Effector memory CD8-positive, alpha-beta T cell (primary cell): ENCODE measurements at places on chromosomes 3 and 15.

- no peaks in the 10 kb centered on the region for H3K27me3 ChIP-seq
- H3K4me1 ChIP-seq = no peaks in the 10 kb centered on the region
- no peaks in the 10 kb centered on the region for H3K36me3 ChIP-seq
- no peak overlapping the region for H3K4me3 ChIP-seq
- DNase-seq = no peak
- no peak overlapping the region for H3K27ac ChIP-seq
Measured at GRCh38 chr3:135565546-135565945, 400.0 kb upstream of the PPP2R3A start.

- no peak overlapping the region for H3K4me3 ChIP-seq
- no peaks in the 10 kb centered on the region for H3K4me1 ChIP-seq
- H3K36me3 ChIP-seq = no peaks in the 10 kb centered on the region
- DNase-seq = no peak
- peaks cover 32% of the 10 kb centered on the region for H3K27me3 ChIP-seq
Measured at GRCh38 chr15:34691034-34691433, 63.8 kb downstream of the GJD2 start.

- no peaks in the 10 kb centered on the region for H3K27me3 ChIP-seq
- peak overlapping the region; percentile 7 for H3K27ac ChIP-seq
- DNase-seq = no peak
- H3K4me1 ChIP-seq = peaks cover 5% of the 10 kb centered on the region
- peaks cover 4% of the 10 kb centered on the region for H3K36me3 ChIP-seq
Measured at GRCh38 chr3:14204515-14205284, 26.1 kb downstream of the LSM3 start.

- no peak overlapping the region for H3K4me3 ChIP-seq
- H3K36me3 ChIP-seq = peaks cover 3% of the 10 kb centered on the region
- DNase-seq = no peak
Measured at GRCh38 chr3:141392897-141393734, 24.8 kb downstream of the ZBTB38 start.

DNA sequence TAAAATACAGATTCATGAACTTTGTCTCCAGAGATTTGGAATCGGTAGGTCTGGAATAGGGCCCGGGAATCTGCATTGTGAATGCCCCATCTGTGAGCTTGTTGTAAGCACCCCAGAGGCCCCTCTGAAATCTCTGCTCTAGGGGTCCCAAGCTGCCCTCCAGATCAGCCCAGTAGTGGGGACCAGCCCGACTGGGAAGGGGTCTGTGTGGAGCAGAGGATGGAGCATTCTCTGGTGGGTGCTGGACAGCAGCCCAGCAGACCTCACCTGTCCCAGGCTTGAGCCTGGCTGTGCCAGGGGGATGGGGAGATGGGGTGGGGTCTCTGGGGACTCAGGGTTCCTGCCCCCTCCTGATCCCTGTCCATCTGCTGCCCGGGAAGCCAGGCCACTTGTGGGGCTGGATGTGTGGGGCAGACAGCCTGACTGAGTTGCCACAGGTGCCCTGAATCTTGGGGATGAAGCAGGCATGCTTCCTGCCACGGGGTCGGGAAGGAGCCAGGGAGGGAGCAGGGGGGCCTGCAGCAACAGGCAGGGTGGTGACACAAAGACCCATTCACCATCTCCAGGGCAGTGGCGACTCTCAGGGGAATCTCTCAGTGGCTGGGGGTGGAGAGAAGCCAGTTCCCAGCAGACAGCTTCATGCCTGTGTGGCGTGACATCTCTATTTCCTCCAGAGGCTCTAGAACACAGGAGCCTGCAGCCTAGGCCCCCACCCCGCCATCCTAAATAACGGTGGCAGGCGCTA lies 99.3 kb downstream of the WNT7A start:
- H3K4me3 ChIP-seq = no peak overlapping the region
- no peaks in the 10 kb centered on the region for H3K36me3 ChIP-seq

DNA sequence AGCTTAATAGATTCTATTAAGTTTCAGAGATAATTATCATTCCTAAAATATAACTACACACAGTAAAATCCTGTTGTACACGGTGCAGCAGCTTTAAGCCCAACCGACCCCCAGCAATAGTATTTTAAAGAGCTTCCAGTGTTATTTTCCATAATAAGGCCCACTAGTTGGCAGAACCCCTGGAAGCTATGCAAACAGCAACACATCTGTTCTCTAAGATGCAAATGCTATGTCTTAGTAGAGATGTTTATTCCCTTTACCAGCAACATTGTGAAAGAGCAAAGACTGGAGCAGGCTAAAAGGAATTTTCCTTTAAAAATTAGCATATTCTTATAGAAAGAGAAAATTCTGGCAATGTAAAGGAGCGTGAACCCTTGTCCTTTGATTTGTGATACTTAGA lies 819.7 kb upstream of the ALCAM start:
- no peak overlapping the region for H3K27ac ChIP-seq
- no peak for DNase-seq
- H3K27me3 ChIP-seq = no peaks in the 10 kb centered on the region
- H3K4me1 ChIP-seq = no peaks in the 10 kb centered on the region
- no peaks in the 10 kb centered on the region for H3K36me3 ChIP-seq
- H3K4me3 ChIP-seq = no peak overlapping the region

DNA sequence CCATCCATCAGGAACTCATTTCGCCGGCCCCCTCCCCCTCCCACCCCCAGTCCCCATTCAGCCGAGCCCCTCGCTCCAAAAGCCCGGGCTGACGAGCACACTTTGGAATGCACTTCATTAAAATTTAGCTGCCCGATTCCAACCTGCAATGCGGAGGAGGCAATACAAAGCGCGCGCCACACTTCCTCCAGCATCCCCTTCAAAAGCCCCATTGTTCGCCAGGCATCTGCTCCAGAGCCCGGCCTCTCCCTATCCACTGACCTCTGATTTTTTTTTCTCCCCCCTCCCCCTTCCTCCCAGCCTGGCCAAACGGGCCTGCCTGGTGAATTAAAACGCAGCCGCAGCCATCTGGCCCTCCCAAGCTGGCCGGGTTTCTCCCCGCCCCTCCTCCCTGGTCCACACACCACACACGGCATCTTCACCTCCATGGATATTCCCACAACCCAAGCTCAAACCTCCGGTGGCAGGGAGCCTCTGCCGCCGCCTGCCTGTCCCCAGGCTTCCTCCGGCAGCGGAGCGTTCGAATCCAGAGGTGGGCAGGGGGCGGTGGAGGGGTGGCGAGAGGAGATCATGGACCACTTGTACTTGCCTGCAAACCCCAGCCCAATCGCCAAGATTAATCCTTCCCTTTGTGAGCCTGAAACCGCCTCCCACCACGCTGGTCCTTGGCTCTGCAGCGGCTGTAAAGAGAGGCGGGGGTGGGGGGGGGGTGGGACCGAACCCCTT lies 441.3 kb downstream of the MAGI1 start:
- DNase-seq = no peak
- no peak overlapping the region for H3K4me3 ChIP-seq
- no peaks in the 10 kb centered on the region for H3K36me3 ChIP-seq
- H3K27me3 ChIP-seq = peaks cover 10% of the 10 kb centered on the region
- H3K4me1 ChIP-seq = no peaks in the 10 kb centered on the region
- H3K27ac ChIP-seq = no peak overlapping the region

DNA sequence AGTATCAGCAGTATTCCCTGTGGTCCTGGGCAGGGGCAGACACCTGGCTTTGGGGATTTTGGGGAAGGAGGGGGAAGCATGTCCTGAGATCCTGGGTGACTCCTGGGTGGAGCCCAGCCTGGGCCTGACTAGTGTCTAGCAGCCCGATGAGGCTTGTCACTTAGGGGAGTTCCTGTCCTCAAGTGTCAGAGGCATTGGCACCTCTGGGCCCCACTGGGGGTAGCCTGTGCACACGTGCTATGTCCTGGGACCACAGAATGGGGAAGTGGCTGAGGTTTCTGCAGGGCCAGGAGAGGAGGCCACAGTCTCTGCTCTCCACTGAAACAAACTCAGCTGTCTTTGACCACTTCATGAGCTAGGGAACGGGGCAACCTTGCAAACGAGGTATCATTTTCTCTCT lies 31.5 kb upstream of the ADCY5 start:
- H3K4me3 ChIP-seq = no peak overlapping the region
- H3K4me1 ChIP-seq = no peaks in the 10 kb centered on the region
- DNase-seq = no peak
- peaks cover 60% of the 10 kb centered on the region for H3K27me3 ChIP-seq
- H3K27ac ChIP-seq = no peak overlapping the region

DNA sequence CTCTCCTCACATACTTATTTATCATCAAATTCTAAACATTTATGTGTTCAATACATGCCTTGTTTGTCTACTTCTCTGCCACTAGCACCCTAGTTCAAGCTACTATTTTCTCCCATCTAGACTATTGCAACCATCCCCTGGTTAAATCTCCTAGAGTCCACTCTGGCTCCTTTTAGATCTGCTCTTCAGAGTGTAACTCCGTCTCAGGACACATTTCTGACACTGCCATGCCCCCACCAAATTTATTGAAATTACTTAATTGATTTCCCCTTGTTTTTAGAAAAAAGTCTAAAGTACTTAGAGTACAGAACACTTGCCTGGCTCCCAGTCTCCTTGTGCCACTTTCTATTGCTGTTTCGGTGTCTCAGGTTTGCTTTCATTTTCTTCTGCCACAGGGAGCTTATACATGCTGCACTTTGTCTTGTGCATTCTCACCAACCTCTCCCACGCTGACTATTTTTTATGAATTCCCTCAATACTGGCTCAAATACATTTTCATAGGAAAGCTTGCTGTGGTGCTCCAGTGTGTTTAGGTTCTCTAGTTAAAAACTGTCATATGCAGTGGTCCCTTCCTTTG lies 792.3 kb downstream of the DIPK2A start:
- no peaks in the 10 kb centered on the region for H3K27me3 ChIP-seq
- DNase-seq = no peak
- no peak overlapping the region for H3K27ac ChIP-seq
- H3K4me1 ChIP-seq = no peaks in the 10 kb centered on the region
- no peak overlapping the region for H3K4me3 ChIP-seq
- H3K36me3 ChIP-seq = no peaks in the 10 kb centered on the region

GRCh38 chr3:53554559-53555067 lies 60.2 kb downstream of the CACNA1D start:
- peaks cover 7% of the 10 kb centered on the region for H3K27me3 ChIP-seq
- H3K36me3 ChIP-seq = no peaks in the 10 kb centered on the region
- H3K27ac ChIP-seq = no peak overlapping the region

- no peak for DNase-seq
- H3K27ac ChIP-seq = no peak overlapping the region
- H3K4me3 ChIP-seq = no peak overlapping the region
- H3K4me1 ChIP-seq = no peaks in the 10 kb centered on the region
- H3K27me3 ChIP-seq = no peaks in the 10 kb centered on the region
Measured at GRCh38 chr3:24550588-24550987, 55.9 kb upstream of the THRB start.

- peaks cover 20% of the 10 kb centered on the region for H3K36me3 ChIP-seq
- H3K4me3 ChIP-seq = peak overlapping the region; percentile 84
- H3K4me1 ChIP-seq = peaks cover 98% of the 10 kb centered on the region
- H3K27ac ChIP-seq = peak overlapping the region; percentile 92
- no peak for DNase-seq
- H3K27me3 ChIP-seq = no peaks in the 10 kb centered on the region
Measured at GRCh38 chr15:67085237-67085817, 19.9 kb downstream of the SMAD3 start.
